ENCODE measurements at places on chromosomes 4 and X. TPM values are rescaled to one million over a fixed set of nuclear protein-coding genes. Genes with fewer than 3 reads are reported as not detected.

Gene SCARB2
- 52.0 TPM for total RNA-seq

Gene ABCG2
- 20.5 TPM for total RNA-seq

Gene DUSP21
- total RNA-seq, result not detected

Gene ZNF41
- total RNA-seq, result 3.3 TPM

Gene TBC1D25
- total RNA-seq, result 13.6 TPM

Gene TCP11X2
- not detected for total RNA-seq

Gene ZNF718
- total RNA-seq, result 0.61 TPM

Gene USP17L20
- not detected for total RNA-seq

Gene PRR32
- not detected for total RNA-seq

Gene KLHL4
- total RNA-seq, result 4.9 TPM

Gene PFKFB1
- total RNA-seq, result 0.11 TPM
